ENCODE measurements at places on chromosomes 12 and 14. TPM values are rescaled to one million over a fixed set of nuclear protein-coding genes. Genes with fewer than 3 reads are reported as not detected.

The SLC5A8 gene
- not detected for total RNA-seq

The HHIPL1 gene
- not detected for total RNA-seq

DNA sequence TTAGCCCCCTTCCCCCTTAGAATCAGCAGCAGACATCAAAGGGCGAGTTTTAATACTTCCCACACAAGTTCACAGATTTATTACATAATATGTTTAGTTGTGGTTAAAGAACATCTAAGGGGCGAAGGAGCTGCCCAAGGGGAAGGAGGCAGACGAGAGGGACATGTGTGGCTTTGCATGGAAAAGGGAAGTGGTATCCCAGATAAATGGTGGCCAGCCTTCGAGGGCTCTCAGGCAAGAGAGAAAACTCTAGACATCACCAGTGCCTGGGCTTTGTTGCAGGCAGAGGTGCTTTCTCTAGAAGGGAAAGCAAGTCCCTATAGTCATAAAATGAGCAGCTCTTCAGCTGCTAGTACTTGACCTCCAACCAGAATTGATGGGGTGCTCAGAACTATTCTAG lies 121.2 kb downstream of the CACNA1C start:
- no peak for DNase-seq

DNA sequence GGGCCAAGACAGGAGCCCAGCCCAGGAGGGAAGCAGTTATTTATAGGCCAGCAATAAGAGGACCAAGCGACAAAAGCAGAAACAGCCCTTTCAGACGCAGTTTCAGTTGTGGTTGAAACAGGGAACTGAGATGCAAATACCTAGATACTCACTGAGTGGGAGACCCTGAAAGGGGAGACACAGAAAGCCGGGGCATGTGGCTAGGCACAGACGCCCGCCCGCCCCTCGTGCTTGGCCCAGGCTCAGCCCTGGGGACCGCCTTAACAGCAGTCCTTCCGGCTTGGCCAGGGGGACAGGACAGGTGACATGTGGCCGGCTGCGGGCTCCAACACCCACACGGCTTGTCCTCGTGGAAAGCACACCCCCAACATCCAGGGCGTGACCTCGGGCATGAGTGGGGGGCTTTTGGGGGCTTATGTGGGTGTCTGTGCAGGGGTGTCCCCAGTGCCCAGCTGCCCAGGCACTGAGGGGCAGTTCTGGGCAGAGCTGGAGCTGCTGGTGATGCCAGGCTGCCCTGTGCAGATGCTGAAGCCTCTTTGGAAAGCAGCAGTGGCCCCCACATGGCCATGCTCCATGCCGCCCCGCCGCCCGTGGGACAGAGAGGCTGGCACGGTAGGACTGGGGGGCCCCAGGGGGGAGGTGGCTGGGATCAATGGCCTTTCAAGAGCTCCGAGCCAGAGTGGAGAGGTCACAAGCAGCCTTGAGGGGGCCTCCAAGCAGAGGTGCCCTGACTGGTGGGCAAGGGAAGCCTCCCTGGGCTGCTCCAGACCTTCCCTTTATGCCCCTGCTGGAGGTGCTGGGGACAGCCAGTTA lies 2.1 kb downstream of the PLD4 start:
- no peak for DNase-seq

The KIF21A gene
- 11.8 TPM for total RNA-seq

DNA sequence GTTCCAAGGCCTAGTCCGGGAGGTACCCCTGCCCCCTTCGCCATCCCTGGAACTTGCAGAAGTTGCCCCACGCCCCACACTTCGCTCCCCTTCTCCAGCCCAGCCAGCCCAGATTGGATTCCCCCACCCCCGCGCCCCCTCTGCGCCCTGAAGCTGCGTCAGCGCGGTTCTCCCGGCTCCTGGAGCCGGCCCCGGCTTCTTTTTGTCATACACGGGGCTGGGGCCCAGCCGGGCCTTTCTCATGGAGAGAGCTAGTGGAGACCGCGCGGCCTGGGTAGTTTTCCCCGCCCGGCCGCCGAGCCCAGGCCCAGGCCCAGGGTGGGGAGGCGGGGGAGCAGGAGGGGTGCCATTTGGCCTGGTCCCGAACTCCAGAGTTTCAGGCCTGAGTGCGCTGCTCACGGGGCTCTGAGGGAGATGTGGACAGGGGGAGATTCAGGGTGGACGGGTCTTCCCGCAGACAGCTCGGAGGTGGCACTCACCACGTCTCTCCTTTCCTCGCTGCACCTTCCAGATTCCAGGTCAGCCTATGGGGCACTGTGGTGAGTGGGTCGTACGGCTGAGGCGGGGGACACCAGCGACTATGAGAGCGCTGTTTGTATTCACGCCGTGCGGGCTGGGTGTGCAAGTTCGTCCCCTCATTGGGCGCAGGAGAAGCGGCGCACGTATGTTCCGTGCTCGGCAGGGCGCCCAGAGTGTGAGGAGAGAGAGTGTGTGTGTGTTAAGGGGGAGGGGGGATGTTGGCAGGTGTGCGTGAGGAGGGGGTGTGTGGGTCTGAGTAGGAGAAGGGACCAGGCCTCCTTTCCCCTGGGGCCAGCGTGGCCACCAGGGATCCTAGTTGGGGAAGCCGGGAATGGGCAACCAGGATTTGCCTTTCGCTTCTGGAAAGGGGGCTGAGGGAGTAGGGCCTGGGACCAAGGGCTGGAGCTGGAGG lies 785 bp upstream of the LHX5 start:
- DNase-seq: no peak
